ENCODE measurements at places on chromosomes 2 and 18. TPM values are rescaled to one million over a fixed set of nuclear protein-coding genes. Genes with fewer than 3 reads are reported as not detected.

PID1 gene
- 8.9 TPM for polyA plus RNA-seq

GAD1 gene
- polyA plus RNA-seq, result 0.64 TPM

CD8B gene
- 0.71 TPM for polyA plus RNA-seq

MFSD2B gene
- polyA plus RNA-seq, result 3.9 TPM

REG3A gene
- polyA plus RNA-seq, result not detected

C2orf72 gene
- 4.0 TPM for polyA plus RNA-seq

OR6B2 gene
- polyA plus RNA-seq, result not detected

Data from left renal cortex interstitium (tissue), 4 donors.